Fibroblast of skin of back (primary cell): ENCODE measurements at places on chromosomes 11 and 22.

DNA sequence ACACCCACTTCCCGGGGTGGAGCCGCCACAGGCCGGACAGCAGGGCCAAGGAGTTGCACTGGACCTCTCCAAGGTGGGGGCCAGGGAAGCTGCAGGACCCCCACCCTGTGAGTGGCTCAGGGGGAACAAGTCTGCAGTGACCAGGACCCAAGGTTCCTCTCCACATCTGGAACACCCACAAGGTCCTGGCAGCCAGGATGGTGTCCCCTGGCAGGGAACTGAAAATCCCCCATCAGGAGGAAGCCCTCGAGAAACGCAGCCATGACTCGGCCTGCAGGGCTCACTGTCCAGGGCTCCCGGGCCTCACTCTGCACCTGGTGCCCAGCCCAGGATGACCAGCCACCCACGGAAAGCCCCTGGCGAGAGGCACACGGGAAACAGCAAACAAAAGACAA, 11.5 kb downstream of the RNH1 start:
- no peak for DNase-seq

DNA sequence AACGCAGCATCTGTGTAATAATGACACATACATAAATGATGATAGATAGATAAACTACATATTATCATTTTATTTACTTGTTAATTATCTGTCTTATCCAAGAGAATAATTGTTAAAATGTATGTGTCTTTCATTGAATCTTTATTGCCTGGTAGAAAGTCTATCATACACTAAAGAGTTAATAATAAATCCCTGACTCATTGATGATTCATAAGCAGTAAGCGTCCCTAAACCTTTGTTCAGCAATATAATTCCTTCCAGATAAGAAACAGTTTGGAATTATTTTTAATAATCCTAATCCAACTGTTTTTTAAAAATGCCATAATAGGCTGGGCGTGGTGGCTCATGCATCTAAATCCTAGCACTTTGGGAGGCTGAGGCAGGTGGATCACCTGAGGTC, 655.6 kb upstream of the CNTN5 start:
- peak; percentile 11 for DNase-seq

GRCh38 chr11:22640862-22641261, 15.2 kb upstream of the FANCF start:
- no peak for DNase-seq

DNA sequence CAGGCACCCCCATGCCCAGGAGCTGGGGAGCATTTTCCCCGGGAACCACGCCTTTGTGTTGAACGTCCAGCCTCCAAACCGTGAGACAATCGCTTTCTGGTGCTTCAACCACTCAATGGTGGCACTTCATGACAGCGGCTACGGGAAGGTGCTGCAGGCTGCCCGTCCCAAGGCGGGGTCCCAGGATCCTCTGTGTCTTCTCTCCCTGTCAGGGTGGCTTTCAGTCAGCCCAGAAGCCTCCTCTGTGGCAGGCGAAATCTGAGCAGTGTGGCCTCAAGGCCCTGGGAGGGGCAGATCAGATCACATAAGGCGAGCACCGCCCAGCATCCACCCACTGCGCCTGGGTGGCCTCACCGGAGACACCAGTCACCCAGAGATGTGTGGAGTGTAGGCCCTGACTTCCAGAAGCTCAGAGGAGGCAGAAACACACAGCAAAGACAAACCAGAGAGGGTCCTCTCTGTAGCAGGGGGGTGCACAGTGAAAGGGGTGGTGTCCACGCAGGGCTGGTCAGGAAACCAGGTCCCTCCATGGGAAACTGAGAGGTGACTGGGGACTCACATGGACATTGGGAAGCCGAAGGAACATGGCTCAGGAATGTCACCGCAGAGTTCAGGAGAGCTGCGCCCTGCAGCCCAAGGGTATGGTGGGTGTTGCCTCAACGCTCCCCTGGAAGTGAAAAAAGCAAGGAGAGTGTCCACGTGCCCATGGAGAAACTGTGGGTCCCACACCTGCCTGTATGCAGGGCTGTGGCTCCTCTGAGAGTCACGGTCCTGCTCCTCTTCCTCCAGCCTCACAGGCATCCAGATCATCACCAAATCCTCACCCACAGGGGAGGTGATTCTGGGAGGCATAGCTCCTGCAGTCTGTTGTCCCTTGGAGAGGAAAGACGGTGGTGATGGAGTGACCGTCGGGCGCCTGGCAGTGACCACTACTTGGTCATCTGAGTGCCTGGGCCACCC, 1420.7 kb downstream of the TBC1D22A start:
- no peak for DNase-seq

GRCh38 chr11:118263112-118263511, 985 bp downstream of the MPZL2 start:
- DNase-seq = no peak

GRCh38 chr22:37752189-37753087, 55.3 kb upstream of the GCAT start:
- DNase-seq = peak; percentile 99

GRCh38 chr11:68610452-68611116, 73.8 kb upstream of the GAL start:
- peak; percentile 9 for DNase-seq

- DNase-seq = no peak
Observed at GRCh38 chr22:49718396-49718795, 109.3 kb downstream of the BRD1 start.

DNA sequence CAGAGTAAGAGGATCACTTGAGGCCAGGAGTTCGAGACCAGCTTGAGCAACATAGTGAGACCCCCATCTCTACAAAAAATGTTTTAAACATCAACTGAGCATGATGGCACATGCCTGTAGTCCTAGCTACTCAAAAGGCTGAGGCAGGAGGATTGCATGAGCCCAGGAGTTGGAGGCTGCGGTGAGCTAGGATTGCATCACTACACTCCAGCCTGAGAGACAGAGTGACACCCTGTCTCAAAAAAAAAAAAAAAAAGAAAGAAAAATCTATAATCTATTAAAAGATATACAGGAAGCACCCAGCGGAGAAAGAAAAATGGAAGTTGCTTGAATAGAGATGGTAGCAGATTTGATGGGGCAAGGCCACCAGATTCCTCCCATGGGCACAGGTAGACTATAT, 61.8 kb downstream of the FAM83F start:
- DNase-seq = no peak

- DNase-seq = no peak
Observed at GRCh38 chr11:17633279-17633986, 85.9 kb upstream of the MYOD1 start.

GRCh38 chr22:30262917-30263741, 3.5 kb downstream of the OSM start:
- peak; percentile 60 for DNase-seq

DNA sequence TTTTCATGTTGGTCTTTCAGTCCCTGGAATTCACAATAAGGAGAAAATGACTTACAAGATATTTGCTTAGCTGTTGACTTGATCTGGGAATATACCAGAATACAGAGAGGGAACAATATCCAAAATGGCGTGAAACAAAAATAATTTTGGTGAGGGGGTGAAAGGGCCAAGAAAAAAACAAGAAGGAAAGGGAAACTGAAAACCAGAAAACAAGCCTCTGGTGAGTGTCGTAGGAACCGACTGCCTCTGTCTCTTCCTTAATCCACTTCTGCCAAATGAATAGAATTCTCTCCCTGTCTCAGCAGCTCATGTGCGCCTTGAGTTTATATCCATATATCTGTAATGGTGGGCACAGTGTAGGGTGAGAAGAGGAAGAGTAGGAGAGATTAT, 367.6 kb downstream of the ETS1 start:
- DNase-seq = no peak

GRCh38 chr22:45096256-45096907, 67.3 kb upstream of the NUP50 start:
- DNase-seq = peak; percentile 63

GRCh38 chr22:44497218-44497904, 672 bp downstream of the RTL6 start:
- no peak for DNase-seq

GRCh38 chr11:95692526-95693260, 96.9 kb downstream of the FAM76B start:
- DNase-seq = peak; percentile 82

- DNase-seq = no peak
Observed at GRCh38 chr11:85758026-85758425, 52.9 kb downstream of the SYTL2 start.

- no peak for DNase-seq
Observed at GRCh38 chr11:2534957-2535672, 90.3 kb downstream of the KCNQ1 start.

- DNase-seq = no peak
Observed at GRCh38 chr22:27833803-27834202, 32.2 kb upstream of the MN1 start.

GRCh38 chr11:19080579-19080993, 20.1 kb upstream of the MRGPRX2 start:
- peak; percentile 13 for DNase-seq

GRCh38 chr11:72241291-72241781, 2.6 kb downstream of the PHOX2A start:
- no peak for DNase-seq

DNA sequence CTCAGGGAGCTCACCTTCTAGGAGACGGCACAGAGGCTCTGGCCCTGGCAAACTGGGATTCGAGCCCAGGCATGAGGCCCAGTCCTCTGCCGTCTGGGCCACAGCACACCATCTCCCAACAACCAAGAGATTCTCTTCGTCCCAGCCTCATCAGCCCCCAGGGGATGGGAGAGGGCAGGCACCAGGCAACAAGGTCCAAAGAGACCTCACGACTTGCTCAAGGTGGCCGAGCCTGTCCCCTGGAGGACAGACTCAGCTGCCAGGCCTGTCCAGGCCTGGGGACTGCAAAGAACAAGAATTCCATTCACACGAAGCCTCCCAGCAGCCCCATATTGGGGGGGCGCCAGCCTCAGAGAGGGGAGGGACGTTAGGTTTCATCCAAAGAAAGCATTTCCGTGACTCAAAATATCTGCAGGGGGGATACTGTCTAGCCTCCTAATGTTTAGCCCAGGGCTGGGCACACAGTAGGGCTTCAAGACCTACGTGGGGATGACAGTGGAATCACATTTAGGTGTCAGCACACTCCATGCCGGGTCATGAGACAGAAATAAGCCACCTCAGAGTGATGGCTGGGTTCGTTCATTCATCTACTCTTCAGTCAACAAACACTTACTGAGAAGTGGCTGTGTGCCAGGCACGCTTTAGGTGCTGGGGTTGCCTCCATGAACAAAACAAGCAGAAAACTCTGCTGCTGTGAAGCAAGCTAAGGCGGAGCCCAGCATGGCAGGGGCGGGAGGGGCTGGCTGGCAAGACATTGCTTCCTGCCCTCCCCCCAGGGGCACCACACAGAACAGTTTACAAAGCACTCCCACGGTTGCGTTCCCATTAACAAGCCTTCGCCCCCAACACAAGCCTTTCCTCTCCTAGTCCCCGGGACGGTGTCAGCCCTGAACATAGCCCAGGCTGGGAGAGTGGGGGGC, 1.2 kb downstream of the CARNS1 start:
- no peak for DNase-seq

DNA sequence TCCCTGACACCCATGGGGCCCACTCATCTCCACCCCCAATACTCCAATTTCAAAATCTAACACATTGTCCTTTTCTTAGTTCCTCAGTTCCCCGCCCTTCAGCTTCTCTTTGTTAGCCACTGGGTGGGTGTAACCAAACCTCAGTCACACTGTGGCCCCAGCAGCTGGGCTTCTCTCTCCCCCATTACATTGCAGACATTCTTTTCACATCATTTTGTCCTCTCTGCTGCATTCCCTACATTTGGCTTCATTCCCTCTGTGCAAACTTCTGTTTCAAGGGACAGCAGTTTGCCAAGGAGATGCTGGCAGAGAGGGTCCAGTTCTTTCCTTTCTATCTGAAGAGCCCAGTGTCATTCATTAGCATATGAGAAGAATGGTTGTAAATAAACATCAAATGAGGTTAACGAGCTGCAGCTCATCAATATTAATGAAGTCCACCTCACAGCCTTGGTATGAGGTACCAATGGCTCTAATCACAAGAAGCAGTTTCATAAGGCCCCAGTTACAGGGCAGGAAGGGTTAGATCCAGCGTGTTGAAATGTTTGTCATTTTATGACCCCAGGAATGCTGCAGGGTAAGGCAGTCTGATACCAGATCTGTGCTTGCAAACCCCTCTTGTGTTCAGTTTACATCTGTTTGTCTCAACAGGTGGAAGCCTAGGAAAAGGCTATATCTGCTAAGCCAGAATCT, 72.3 kb downstream of the ARFGAP2 start:
- DNase-seq = peak; percentile 83

GRCh38 chr22:43228863-43229262, 41.9 kb upstream of the TTLL12 start:
- no peak for DNase-seq

DNA sequence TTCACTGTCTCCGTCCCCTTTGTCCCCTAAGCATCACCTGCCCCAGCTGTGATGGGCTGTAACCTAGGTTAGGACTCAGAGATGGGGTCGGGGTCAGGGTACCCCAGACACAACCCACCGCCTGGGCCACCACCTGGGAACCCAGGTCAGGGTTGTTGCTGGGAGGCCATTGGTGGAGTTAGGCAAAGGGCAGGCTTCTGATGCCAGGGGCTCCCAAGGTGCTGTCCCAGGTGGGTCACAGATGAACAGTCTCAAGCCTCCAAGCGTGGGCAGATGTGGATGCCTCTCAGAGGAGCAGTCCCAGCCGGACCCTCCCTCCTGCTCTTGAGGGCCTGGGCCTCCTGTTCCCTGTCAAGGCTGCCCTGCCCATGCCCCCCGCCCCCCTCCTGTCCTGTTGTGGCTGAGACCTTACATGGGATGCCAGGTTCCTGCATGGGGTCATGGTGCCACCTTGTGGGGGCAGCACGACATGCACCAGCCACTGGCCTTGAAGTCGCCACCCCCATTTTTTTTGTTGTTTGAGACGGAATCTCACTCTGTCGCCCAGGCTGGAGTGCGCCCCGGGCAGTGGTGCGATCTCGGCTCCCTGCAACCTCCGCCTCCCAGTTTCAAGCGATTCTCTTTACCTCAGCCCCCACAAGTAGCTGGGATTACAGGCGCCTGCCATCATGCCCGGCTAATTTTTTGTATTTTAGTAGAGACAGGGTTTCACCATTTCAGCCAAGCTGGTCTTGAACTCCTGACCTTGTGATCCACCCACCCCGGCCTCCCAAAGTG, 12.1 kb downstream of the GATD1 start:
- peak; percentile 50 for DNase-seq
